Stimulated activated CD4-positive, alpha-beta T cell treated with anti-CD3 and anti-CD28 coated beads, TNF-alpha, amount 100 ng/mL, for 24 hours (primary cell): ENCODE measurements at places on chromosomes 3 and 15.

GRCh38 chr3:128067489-128067888 is 15.3 kb downstream of the SEC61A1 start:
- DNase-seq, result no peak

GRCh38 chr15:59528961-59529402 is 82.6 kb upstream of the GCNT3 start:
- DNase-seq, result peak; percentile 29

DNA sequence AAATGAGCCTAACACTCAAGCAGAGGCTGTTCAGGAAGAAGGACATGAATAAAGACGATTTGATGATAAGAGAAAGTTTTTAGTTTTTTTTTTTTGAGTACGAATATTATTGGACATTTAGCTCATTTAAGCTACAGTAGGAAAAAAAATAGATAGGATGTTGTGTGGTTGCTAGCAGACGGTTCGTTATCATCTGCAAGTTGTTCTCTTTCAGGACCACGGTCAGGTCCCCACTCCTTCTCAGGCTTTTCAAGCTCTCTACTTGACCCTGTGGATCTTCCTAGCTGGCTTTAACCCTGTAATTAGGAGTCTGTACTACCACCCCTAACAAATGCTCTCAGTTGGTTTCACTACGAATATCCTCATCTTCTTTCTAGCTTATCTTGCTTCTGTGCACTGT is 1.1 kb downstream of the KCNH8 start:
- no peak for DNase-seq

- no peak for DNase-seq
Measured at GRCh38 chr3:46662771-46663551, 30.5 kb downstream of the ALS2CL start.

DNA sequence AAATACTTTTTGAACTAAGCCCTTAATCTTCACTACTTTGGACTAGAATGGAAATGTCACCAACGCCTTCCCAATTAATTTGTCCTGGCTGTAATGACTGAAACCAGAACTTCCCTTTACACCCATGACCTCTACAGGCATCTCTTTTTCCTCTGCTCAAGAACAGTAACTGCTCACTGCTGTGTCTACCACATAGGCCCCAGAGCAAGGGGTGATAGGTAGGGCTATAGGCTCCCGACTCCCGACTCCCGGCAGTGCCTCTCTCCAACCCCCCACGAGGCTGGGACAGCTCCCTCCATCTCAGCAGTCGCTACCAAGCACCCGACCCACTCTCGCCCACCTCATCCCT is 384 bp upstream of the LEKR1 start:
- no peak for DNase-seq

DNA sequence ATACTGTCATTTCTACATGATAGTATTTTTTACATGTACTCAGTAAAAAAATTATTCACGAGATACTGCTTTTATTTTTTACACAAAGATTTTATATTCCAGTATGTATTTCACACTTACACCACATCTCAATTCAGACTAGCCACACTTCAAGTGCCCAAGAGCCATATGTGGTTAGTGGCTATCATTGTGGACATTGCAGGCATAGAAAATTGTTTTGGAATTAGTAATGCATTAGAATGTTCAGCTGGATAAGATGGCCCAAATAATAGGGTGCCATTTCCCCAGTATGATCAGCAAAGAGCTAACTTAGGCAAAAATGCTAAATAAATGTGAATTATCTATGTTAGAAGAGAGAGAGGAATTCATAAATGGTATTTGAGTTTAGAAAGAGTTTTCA is 203.8 kb upstream of the MCTP2 start:
- no peak for DNase-seq

DNA sequence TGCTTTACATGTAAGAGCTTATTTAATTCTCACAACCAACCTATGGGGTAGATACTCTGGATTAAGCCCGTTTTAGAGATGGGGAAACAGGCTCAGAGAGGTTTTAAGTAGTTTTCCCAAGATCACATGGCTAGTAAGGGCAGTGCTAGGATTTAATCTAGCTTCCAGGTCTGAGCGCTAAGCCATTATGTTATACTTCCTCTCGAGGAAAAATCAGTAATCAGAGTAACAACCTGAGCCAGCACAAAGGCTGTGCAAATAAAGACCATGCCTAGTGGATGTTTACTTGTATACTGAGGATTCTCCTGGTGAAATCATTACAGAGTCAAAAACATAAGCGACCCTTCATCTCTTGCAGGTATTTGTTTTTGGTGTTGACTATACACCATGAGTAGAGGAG is 9.0 kb downstream of the FSTL1 start:
- DNase-seq, result no peak

DNA sequence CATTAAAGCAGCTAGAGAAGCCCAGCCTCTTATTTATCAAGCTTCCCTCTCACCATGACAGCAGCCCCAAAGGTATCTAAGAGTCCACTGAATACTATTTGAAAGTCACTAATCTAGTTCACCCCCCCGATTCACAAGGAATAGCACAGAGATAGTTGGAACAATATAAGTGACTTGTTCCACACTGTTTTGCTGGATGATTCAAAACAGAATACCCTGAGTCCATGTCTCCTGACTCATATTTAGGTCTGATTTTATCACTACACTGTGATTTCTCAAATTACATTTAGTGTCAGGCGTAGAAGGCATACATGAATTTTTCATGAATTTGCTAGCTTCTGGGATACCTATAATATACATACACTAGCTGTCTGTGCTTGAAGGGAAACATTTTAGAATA is 18.7 kb upstream of the EOGT start:
- no peak for DNase-seq

DNA sequence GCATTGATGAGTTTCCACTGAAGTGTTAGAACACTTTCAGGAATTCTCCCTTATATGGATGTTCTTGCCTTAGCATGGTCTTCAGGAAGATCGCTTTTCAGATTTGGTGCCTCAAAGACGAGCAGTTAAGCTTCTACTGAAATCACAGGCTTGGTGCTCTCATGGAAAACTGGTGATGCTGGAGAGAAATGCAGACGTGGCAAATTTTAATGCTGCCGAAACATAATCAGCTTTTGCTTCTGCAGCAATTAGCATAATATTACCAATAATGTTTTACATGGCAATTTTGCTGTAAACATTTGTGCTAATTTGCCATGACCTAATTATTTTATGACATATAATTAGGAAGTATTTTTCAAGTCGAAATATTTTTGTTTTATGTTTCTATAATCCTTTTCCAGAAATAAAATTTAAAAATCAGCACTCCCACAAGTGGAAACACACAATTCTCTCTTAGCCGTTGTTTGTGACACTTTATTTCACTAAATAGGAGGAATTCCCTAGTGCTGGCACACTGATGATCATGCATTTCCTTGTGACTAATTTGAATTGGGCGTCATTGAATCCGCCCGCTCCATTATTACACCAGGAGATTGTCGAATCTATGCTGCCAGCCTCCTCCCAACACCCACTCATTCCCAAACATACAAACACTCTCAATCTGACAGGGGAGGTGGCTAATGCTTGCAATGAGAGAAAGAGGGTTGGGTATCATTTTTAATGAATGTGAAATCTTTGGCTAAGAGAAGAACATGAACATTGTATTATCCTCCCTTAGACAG is 506.8 kb upstream of the PPP2R3A start:
- no peak for DNase-seq

DNA sequence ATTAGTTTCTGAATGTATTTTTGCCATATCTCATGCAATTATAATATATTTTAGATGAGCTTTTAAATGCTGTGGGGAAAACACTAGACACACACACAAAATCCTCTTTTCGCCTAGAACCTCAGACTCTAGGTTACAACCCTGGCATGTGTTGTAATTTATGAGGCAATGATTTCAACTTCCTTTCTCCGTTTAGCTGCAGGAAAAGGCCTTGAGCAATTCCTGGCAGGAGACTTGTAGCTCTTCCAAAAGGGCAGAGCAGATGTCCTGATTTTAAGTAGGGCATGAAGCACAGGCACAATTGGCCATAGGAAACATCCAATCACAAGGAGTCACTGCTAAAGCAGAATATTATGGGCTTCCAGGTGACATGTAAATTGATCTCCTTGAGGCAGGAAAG is 82.0 kb downstream of the GPR156 start:
- DNase-seq, result no peak

- DNase-seq, result no peak
Measured at GRCh38 chr3:143165211-143165610, 45.6 kb downstream of the CHST2 start.

DNA sequence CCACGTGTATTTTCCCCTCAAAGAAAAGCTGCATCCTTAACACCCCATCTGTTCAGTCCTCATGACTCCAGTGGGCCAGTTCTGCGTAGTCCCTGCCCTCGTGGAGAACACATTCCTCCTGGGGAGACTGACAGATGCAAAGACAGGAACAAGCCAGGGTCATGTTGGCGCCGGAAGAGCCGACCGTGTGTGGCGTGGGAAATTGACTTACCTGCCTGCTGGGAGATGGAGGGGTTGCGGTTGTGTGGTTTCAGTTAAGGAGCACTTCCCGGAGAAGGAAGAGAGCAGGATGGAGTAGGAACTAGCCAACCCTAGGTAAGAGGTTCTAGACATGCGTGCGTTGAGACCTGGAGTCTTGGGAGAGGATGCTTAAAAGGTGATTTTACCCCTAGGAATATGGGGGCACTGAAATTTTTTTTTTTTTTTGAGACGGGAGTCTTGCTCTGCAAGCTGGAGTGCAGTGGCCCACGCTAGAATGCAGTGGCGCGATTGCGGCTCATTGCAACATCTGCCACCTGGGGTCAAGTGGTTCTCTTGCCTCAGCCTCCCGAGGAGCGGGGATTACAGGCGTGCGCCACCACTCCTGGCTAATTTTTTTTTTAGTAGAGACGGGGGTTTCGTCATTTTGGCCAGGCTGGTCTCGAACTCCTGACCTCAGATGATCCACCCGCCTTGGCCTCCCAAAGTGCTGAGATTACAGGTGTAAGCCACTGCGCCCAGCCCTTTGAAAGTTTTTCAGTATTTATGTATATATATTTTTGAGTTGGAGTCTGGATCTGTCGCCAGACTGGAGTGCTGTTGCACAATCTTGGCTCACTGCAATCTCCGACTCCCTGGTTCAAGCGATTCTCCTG is 1.4 kb downstream of the VHL start:
- no peak for DNase-seq

GRCh38 chr15:90809536-90809935 is 58.9 kb upstream of the FURIN start:
- DNase-seq, result no peak

DNA sequence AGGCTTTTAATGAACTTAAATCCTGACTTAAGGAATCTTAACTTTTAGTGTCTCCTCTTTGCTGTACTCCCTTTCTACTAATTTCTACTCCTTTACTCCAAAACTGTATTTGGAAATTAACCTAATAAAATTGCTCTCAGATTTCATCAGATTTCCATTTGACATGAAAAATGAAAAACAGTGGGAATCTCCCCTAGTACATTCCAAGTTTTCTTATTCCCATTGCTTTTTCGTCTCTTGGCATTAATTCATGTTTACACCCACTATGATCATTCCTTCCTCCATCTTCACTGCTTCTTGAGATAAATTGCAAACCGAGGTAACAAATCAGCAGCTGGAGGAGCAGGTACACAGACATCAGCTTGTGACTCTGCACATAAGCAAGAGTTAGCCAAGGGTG is 208.7 kb downstream of the VGLL3 start:
- no peak for DNase-seq

DNA sequence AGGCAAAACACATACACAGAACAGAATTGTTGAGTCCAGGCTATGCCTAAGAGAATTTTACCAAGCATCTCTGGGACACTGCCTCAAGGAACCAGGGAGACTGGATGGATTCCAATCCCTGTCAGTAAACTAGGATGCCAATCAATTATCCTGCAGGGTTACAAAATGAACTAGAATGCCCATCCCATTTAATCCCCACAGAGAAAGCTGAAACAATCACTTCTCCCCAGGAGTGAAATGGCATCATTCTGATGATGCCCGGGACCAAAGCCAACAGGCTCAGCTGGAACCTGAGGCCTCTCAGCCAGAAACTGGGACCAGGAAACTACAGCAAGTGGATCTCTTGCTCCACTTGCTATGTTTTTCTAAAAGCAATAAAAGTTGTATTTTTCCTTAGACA is 130.0 kb upstream of the TJP1 start:
- no peak for DNase-seq

DNA sequence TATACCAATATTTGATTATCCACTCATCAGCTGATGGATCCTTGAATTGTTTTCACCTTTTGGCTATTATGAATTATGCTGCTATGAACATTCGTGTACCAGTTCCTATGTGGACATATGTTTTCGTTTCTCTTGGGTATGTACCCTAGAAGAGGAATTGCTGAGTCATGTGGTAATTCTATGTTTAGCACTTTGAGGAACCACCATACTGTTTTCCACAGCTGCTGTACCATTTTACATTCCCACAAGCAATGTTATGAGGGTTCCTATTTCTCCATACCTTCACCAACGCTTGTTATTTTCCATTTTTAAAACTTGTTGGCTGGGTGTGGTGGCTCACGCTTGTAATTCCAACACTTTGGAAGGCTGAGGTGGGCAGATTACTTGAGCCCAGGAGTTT is 62.9 kb downstream of the RPLP1 start:
- no peak for DNase-seq

- DNase-seq, result peak; percentile 29
Measured at GRCh38 chr15:34239151-34239808, 14.5 kb downstream of the EMC4 start.

DNA sequence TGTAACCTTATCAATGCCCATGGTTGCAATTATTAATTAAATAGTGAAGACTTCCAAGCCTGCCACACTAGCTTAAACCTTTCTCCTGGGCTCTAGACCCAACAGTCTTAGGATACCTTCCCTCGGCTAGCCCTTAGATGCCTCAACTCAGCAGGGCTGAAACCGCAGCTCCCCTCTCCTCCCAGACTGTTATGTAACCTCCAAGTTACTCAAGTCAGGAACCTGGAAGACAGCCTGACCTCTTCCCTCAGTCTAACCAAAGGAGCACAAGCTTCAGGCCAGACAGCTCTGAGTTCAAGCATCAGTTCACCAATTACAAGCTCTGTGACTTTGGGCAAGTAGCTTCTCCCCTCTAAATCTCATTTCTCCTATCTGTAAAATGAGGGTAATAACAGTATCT is 70.5 kb upstream of the HACD2 start:
- DNase-seq, result no peak

GRCh38 chr3:76065964-76066363 is 280.6 kb upstream of the ZNF717 start:
- no peak for DNase-seq

GRCh38 chr3:112405845-112406244 is 72.9 kb downstream of the CD200 start:
- peak; percentile 43 for DNase-seq

DNA sequence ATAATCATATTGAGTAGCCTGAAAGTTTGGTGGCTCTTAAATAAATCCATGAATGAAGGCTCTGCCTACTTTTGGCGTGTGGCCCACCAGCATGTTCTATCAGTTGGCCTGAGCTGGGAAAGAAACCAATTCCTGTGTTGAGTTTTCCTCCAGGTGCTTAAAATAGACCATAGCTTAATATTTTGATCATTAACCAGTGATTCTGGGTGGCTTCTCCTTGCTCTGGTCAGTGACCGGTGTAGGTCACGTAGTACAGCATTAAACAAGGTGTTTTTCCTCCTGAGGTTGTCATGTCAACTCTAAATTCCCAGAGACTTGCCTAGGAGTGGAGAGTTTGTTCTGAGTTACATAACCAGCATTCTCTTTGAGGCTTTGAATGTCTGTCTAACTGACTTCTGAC is 1.3 kb downstream of the HHLA2 start:
- DNase-seq, result no peak

- no peak for DNase-seq
Measured at GRCh38 chr15:32766101-32766500, 48.3 kb downstream of the GREM1 start.

- no peak for DNase-seq
Measured at GRCh38 chr3:59981377-59981776, 931.6 kb upstream of the CFAP20DC start.
